ENCODE measurements at places on chromosomes 5 and 9. TPM values are rescaled to one million over a fixed set of nuclear protein-coding genes. Genes with fewer than 3 reads are reported as not detected.
A peak's percentile ranks its signal among the peaks of the same experiment; 100 is the strongest.

Gene CER1
- total RNA-seq, result not detected

Gene PCDHGA1
- total RNA-seq, result 0.51 TPM

Gene SIT1
- total RNA-seq, result not detected

Gene SLC6A19
- not detected for total RNA-seq

Gene RNF183
- not detected for total RNA-seq

Gene PCDHA10
- total RNA-seq, result 0.02 TPM

Gene PCAT7
- 2.8 TPM for total RNA-seq

Gene CATSPER3
- 0.08 TPM for total RNA-seq

Gene MYMK
- total RNA-seq, result not detected

Gene SLC34A1
- total RNA-seq, result not detected

Gene FAM169A
- total RNA-seq, result 7.1 TPM

Gene TMEM232
- 0.66 TPM for total RNA-seq

Gene CDH9
- not detected for total RNA-seq

Gene EQTN
- total RNA-seq, result not detected

Gene WHRN
- 0.37 TPM for total RNA-seq

Gene C9orf50
- not detected for total RNA-seq

Gene PCDHB6
- total RNA-seq, result 3.6 TPM

Gene FIBCD1
- 5.3 TPM for total RNA-seq

Gene CDC20B
- not detected for total RNA-seq

GRCh38 chr5:89493414-89493813 is 610.4 kb upstream of the MEF2C start:
- no peak for DNase-seq

- DNase-seq, result no peak
Observed at GRCh38 chr5:164998142-164998541, 1492.7 kb downstream of the MAT2B start.

DNA sequence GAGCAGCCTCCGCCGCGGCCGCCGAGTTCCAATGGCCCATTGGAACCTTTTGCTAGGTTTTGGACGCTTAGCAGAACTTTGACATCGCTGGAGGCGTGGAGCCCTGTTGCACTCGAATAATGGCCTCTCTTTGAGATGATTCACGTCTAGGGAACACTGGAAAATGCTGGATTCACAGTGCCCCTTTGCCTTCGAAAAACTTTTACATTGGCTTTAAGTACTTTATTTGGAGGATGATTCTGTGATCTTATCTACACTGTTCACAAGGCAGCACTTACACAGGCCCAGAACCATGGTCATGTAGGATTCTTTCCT is 536 bp upstream of the PPIC start:
- peak; percentile 25 for DNase-seq

- DNase-seq, result no peak
Observed at GRCh38 chr9:70672161-70672649, 257.7 kb upstream of the KLF9 start.

DNA sequence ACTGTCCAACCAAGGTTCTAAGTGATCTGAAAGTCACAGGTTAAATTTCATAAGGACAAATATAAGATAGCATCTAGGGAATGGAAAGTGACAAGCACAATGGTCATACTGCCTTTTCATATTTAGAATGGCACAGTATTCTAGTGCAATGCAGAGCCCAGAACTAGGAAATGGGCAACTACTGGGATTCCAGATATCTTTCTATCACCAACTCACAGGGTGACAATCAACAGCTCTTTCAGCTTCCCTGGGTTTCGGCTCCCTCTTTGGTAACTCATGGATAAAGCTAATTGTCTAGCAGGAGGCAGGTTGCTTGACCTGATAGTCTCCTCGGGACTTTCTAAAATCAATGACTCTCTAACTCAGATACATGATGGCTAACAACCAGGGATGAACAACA is 60.4 kb downstream of the NR3C1 start:
- DNase-seq, result no peak

GRCh38 chr5:14249258-14250082 is 106.3 kb downstream of the TRIO start:
- no peak for DNase-seq

DNA sequence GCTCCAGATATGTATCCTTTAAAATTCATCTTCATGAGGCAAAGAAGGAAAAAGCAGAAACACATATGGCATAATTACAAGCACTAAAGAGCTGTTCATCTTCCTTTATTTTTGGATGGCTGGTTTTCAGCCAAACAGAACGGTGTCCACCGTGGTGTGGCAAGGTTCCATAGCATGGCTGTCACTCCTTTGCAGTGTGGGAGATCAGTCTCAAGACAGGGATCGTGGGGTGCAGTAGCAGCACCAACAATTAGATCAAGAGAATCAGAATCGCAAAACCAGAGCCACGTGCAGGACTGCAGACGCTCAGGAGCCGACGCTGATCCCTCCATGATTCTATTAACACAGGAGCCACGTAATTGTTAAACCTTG is 79.5 kb downstream of the SEMA4D start:
- DNase-seq, result no peak

GRCh38 chr9:116160676-116161571 is 7.3 kb downstream of the PAPPA start:
- no peak for DNase-seq

DNA sequence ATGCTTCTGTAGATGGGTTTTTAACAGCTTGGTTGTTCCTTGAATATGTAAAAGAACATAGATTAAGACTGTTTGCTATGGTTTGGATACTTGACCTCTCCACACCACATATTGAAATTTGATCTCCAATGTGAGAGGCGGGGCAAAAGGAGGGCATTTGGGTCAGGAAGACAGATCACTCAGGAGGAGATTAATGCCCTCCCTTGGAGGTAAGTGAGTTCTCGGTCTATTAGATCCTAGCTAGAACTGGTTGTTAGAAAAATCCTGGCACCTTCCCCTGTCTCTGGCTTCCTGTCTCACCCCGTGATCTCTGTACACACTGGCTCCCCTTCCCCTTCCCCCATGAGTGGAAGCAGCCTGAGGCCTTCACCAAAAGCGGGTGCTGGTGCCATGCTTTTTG is 281.1 kb upstream of the ANKRD55 start:
- no peak for DNase-seq

DNA sequence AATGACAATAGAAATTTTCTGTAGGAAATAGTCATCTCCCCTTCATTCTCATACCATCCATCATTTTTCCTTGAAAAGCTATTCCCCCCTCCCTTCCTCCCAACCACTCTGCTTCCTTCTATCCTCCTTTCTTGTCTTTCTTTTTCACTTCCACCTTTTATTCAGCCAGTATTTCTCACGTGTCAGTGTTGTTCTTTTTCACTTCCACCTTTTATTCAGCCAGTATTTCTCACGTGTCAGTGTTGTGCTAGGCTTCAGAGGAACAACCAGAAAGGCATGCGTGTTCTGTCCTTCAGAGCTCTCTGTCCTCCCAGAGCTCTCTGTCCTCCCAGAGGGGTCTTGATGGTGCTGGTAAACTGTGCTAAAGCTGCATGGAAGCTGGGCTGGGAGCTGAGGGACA is 419.6 kb downstream of the GADD45G start:
- DNase-seq, result no peak

DNA sequence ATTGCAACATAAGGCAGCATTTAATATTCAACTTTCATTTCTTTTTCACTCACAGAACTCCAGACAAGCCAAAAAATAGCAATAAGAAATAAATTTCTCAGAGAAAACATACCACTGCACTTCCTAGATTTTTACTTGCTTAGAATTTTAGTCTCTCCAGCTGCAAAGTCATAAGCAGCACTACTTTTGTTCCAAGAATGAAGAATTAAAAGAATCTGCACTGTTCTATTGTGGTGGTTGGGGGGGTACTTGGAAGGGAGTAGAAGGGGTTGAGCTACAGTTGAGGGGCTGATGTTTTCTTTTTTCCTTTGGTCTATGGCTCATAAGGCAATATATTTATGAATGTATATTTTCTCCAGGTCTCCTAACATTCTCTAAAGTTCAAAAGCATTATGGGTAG is 144.5 kb downstream of the KIAA0825 start:
- no peak for DNase-seq

- DNase-seq, result peak; percentile 47
Observed at GRCh38 chr5:75037106-75037505, 15.3 kb downstream of the GCNT4 start.

GRCh38 chr5:73472116-73472515 is 23.5 kb upstream of the FOXD1 start:
- DNase-seq, result no peak

GRCh38 chr9:126818482-126818881 is 13.6 kb downstream of the ZBTB43 start:
- no peak for DNase-seq

GRCh38 chr5:124627815-124628595 is 118.4 kb downstream of the ZNF608 start:
- no peak for DNase-seq

- DNase-seq, result peak; percentile 91
Observed at GRCh38 chr5:179023528-179024189, at the start of gene ZNF879. Gene ZNF879, plus strand, starts transcription at chr5:179023804. Its CDS starts 1,201 bp downstream, at chr5:179025005.

DNA sequence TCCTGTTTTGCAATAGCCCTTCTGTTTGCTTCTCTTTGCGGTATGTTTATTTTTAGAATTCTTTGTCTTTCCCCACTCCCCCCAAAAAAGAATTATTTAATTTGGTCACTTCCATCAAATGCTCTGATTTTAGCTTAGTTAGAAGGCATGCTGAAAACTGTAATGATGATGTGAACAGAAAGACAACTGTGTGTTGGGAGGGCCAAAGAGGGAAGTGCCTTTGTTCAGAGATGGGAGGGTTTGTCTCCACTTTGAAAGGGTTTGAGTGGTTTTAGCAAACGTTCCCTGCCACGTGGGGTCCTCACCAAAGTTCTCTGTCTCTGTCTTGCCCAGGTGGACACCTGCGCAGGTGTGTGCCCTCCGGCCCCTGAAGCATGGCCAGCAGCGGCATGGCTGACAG is 41.9 kb downstream of the SYK start:
- DNase-seq, result no peak

GRCh38 chr5:78547183-78547582 is 101.4 kb downstream of the LHFPL2 start:
- DNase-seq, result peak; percentile 95

- no peak for DNase-seq
Observed at GRCh38 chr5:14407746-14408175, 173.8 kb upstream of the OTULINL start.

- DNase-seq, result no peak
Observed at GRCh38 chr9:84502066-84502465, 161.5 kb upstream of the SLC28A3 start.

GRCh38 chr5:158434749-158435148 is 575.8 kb upstream of the CLINT1 start:
- DNase-seq, result no peak

DNA sequence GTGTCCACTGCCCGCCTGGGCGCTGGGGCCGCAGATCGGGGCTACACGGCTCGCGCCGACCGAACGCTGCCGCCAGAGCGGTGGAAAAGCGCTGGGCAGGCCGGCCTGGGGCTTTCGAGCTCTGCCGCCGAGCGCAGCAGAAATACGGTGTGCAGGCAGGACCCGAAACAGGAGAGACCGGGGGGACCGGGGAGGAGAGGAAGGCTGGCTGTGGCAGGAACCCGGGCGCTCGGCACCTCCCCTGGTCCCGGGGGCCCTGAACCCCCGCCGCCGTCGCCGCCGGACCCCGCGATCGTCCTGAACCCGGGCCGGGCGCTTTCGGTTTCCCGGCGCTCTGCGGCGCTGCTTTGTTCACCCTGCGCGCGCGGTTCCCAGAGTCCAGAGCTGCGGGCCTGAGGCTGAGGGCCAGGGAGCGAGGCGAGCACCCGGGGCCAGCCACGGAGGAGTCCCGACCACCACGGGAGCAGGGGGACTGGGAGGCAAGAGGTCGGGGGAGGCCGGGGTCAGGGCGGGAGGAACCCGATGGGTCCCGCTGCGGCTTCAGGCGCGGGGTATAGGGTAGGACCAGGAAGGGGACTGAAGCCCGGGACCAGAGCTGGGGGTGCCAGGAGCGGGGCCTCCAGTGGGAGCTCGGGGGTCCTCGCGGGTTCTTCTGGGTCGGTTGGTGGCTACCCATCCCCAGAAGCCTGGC is 12.0 kb downstream of the IRX2 start:
- DNase-seq, result no peak

DNA sequence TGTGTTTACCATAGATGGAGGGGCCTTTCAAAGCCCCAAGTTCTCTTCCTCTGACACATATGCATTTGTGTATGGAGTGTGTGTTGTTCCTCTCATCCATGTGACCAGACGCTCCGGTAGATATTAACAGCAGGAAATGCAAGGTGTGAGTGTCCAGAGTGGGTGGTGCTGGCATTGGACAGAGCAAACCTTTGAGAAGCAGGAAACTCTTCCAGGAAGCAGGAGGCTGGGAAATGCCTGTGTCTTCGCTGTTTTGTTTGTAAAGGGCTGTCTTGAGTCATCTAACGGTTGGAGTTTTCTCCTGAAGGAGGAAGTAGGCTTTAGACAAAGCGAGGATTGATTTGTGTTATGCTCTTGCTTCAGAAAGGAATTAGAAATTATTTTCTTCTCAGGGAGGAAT is 370.9 kb downstream of the PLK2 start:
- no peak for DNase-seq

DNA sequence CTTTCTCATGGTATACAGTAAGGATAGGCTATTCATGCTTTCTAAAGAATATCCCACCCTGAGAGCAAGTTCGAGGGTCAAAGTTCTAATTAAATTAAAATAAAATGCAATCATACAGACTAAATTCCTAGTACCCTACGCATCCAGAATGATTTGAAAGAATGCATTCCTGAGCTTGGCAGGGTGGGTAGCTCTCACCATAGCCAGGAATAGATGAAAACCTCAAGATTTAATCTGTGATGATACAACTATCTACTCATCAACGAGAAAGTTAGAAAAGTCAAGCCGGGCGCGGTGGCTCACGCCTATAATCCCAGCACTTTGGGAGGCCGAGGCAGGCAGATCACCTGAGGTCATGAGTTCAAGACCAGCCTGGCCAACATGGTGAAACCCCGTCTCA is 32.3 kb downstream of the SERINC5 start:
- no peak for DNase-seq

DNA sequence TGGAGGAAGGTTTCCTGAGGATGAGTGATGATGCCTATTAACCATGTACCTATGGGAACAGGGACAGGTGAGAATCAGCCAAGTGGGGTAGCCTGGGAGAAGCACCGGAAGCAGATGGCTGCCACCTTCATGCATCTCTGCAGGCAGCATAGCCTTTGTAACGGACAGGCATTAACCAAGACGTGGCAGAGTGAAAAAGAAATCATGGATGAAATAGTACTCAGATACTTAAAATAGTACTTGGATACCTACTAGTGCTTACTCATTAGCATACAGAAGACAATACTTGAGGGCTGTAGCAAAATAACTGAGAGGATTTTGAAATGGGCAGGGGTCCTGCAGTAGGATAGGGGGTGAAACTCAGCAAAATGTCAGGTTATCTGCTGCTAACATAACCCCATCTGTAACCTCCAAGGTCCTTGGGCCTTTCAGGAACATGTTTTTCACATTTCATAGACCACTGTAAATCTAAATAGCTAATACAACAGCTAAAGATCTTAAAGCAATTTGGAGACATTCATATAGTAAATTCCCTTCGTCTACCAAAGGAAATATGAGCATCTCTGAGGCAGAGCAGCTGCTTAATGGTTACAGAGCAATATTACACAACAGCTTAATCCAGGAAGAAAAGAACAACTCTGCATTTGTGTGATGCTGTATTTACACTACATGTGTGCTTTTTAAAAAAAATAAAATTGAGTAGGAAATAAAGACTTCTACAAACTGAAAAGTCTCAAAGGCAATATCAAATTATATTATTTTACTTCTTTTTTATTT is 154.3 kb downstream of the NFIB start:
- DNase-seq, result no peak

GRCh38 chr5:4542145-4542778 is 597.9 kb upstream of the ADAMTS16 start:
- no peak for DNase-seq
